Upper lobe of right lung (tissue), 1 donor: ENCODE measurements at places on chromosomes 1 and 21. TPM values are rescaled to one million over a fixed set of nuclear protein-coding genes. Genes with fewer than 3 reads are reported as not detected.

Gene CHI3L2
- total RNA-seq: 50.3 TPM

Gene NBPF4
- not detected for total RNA-seq

DNA sequence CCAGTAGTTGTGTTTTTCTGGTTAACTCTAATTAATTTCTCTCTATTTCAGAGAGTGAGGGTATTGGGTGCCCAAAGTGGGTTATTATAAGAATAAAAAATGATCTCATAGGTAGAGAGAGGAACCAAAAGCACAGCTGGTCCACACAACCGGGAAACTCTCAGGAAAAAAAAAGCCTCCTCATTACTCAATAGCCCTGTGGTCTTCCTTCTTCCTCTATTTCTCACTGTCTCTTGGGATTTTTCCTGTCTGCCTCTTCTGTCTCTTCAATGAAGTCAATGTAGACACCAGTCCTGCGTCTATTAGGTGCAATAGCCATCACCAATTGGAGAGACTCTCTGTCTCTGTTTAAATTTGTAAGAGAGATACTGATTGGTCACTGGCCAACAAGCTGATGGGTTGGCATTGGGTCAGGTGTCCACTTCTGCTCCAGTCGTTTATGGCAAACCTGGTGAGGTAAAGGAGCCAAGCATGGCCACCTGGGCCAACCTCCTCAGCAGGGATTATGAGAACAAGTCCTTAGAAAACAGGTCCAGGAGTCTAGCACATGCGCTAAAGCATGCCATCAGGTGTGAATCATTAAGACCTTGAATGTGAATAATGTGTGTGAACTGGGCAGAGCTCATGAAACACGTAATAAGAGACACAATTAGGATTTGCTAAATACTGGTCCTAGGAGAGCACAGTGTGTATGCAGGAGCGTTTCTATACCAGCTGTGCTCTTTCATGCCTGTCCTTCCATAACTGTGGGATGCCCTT is 443.0 kb upstream of the RUNX1 start:
- no peak overlapping the region for H3K27ac ChIP-seq
- no peak overlapping the region for H3K4me3 ChIP-seq
- H3K36me3 ChIP-seq: no peaks in the 10 kb centered on the region
- no peak for DNase-seq
- H3K27me3 ChIP-seq: no peaks in the 10 kb centered on the region

DNA sequence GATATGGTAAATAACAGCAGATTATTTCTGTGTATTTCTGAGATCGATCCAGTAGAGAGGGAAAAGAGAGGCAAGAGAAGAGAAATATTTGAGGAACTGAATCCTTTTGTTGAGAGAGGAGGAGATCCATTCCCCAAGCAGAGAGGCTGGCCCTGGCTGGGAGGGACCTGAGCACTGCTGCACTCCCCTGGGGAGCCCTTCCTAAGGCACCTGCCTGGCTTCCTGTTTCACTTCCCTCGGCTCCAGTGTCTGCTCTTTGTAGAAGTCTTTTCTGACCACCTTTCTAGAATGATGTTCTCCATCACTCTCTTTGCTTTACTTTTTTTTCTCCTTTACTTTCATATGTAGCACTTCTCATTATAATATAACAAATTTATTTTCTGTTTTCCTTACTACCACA is 42.3 kb upstream of the SLC6A9 start:
- H3K27me3 ChIP-seq: no peaks in the 10 kb centered on the region
- peaks cover 12% of the 10 kb centered on the region for H3K4me1 ChIP-seq
- H3K27ac ChIP-seq: no peak overlapping the region
- H3K36me3 ChIP-seq: no peaks in the 10 kb centered on the region

DNA sequence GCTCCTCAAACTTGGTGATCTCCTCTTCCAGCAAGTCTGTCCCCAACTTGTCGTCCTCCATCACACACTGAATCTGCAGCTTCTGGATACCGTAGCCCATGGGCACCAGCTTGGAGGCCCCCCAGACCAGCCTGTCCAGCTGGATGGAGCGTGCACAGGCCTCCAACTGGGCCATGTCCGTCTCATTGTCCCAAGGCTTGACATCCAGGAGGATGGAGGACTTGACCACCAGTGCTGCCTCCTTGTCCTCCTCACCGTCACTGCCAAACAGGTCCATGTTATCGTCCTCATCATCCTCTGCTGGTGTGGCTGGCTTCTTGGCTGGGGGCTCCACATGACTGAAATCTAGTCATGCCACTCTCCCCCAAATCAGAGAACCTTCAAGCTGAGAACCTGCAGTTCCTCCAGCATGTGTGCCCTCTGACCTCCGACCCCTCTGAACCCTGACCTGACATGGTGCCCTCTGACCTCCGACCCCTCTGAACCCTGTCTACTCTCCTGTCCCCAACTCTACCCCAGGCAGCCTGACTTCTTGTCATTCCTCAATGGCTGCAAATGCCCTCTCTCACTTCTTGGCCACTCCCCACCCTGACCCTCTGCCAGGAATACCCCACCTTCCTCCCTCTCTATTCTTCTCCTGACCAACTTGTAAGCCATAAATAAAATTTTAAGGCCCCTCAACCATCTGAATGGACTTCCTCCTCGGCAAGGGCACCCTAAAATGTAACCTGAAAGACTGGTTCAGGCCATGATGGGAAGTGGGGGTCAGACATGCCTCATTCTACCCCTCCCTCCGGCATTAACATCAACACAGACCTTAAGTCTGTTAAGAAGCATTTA is 275.7 kb upstream of the C1orf174 start:
- H3K4me3 ChIP-seq: no peak overlapping the region
- no peak overlapping the region for H3K27ac ChIP-seq
- H3K4me1 ChIP-seq: no peaks in the 10 kb centered on the region
- peaks cover 7% of the 10 kb centered on the region for H3K27me3 ChIP-seq
- H3K36me3 ChIP-seq: no peaks in the 10 kb centered on the region

- no peak overlapping the region for H3K27ac ChIP-seq
- H3K4me1 ChIP-seq: peaks cover 14% of the 10 kb centered on the region
- H3K27me3 ChIP-seq: peaks cover 58% of the 10 kb centered on the region
- DNase-seq: no peak
- no peak overlapping the region for H3K4me3 ChIP-seq
- H3K36me3 ChIP-seq: no peaks in the 10 kb centered on the region
These were observed 4.0 kb downstream of the GABRD start for GRCh38 chr1:2023187-2023586.
